ENCODE measurements at places on chromosomes 7 and 10.

DNA sequence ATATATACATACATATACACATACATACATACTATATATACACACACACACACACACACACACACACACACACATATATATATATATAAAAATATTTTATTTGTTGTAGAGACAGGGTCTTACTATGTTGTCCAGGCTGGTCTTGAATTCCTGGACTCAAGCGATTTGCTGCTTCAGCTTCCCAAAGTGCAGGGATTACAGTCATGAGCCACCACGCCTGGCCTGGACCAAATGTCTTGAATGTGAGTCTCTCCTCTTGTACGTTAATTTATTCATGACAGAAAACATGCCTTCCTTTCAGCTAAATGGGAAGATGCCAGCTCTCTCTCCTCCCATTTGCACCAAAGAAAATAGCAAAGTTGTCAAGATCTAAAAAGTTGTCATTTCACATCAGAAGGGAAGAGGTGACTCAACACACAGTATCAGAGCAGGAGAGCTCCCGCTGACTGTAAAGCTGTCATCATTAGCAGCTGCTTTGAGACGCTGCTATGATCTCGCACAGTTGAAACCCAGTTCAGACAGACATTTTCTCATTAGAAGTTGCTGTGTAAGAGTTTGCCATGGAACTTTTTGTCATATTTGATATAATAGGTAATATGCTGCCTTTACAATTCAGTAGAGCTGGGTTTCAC is 224.3 kb downstream of the SFMBT2 start:
- no peak for DNase-seq

DNA sequence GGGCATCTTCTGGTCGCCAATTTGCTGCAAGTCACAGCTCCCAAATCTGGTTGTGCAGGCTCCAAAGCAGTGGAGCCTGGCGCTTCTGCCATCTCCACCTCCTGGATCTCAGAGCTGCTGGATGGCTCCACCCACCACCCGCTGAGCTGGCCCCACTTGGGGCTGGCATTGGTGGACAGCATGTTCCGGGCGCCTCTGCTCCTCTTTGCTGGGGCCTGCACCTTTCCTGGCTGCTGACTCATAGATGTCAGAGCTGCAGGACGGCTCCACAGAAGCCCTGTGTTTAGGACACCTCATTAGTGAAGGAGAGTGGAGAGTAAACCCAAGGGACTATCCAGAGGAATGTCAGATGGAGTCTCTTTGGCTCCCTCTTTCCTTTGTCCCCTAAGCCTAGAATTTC is 27.4 kb downstream of the MAPK8 start:
- DNase-seq: no peak

DNA sequence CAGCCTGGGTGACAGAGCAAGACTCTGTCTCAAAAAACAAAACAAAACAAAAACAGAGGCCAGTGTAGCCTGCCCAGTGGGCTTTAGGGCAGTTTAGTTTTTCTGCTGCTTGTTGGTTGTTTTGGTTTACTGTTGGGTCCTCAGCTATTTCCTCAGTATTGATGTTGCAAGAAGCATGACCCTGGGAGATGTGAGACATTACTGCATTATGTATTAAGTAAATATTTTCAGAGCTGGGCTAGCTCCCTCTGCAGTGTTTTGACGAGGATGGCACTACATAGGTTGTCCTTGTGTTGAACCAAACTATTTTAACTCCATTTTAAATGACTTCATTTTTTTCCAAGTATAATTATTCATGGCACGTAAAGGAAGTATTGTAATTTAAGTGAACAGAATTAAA is 4.8 kb downstream of the AKAP9 start:
- DNase-seq: no peak

- no peak for DNase-seq
These were observed 648 bp upstream of the TMEM243 start for GRCh38 chr7:87220026-87220733.

DNA sequence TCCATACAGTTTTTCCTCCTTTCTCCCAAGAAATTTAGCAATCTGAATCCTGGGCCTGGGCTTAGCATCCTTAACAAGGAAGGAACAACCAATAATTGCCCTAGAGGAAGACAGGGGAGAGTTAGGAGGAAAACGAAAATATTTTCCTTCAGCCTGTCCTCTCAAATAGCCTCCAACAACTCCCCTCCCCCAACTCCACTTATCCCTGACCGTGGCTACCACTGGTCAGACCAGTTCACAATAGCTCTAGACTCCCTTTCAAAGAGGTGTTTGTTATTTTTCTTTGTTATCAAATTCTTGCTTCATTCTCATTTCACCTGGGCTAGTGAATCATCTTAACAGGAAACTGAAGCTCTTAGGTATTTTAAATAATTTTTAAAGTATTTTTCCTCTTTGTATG is 114.1 kb downstream of the CPED1 start:
- DNase-seq: no peak

DNA sequence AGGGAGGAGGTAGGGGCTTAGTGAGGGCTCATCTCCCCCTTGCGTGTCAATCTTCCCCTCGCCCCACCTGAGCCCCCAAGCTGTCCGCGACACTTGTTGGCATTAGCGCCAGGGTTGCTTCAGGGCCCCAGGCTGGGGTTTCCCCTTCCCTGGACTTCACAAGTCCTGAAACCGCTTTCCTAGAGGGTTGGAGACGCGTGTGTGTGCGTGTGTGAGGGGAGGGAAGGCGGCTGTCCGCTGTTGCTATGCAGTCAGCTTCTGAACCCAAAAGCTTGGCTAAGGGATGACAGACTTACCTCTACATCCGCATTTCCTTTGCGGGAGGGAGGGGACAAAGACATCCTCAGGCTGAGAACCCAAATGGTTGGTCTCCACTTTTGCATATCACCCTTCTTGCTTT is 803 bp downstream of the GOLGA7B start:
- DNase-seq: no peak

DNA sequence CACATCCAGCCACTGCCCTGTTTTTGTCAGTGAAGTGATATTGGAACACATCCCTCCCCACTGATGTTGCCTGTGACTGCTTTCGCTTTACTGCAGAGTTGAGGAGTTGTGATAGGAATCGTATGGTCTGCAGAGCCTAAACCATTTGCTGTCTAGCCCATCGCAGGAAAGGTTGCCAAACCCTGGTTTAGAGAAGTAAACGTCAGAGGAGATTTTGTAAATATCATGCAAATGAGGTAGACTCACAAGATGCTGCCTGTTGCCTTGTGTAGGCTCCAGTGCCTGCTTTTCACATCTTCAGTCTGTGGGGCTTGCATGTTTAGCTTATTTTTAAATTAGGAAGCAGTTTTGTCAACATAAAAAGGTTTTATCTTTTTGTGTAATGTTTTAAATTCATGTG is 107.1 kb downstream of the TRRAP start:
- DNase-seq: no peak

- DNase-seq: no peak
These were observed 63.5 kb downstream of the PRKAG2 start for GRCh38 chr7:151813445-151813844.

DNA sequence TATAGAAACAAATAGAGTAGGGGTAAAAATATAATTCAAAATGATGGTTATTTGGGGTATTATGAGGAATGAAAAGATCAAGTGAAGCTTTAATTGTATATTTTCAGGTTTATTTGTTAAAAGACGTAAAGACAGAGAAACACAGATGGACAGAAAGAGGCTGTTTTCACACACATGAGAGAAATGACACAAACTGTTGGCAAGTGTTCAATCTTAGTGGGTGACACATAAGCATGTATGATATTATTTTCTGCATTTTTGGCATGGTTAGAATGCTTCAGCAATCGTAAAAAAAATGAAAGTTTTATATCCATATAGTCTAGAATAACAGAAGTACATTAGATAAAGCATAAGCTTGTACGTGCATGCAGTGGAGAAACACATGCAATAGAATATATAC is 464.4 kb upstream of the AKR1E2 start:
- DNase-seq: no peak

- no peak for DNase-seq
These were observed 65.5 kb downstream of the ATAD1 start for GRCh38 chr10:87752566-87752965.

DNA sequence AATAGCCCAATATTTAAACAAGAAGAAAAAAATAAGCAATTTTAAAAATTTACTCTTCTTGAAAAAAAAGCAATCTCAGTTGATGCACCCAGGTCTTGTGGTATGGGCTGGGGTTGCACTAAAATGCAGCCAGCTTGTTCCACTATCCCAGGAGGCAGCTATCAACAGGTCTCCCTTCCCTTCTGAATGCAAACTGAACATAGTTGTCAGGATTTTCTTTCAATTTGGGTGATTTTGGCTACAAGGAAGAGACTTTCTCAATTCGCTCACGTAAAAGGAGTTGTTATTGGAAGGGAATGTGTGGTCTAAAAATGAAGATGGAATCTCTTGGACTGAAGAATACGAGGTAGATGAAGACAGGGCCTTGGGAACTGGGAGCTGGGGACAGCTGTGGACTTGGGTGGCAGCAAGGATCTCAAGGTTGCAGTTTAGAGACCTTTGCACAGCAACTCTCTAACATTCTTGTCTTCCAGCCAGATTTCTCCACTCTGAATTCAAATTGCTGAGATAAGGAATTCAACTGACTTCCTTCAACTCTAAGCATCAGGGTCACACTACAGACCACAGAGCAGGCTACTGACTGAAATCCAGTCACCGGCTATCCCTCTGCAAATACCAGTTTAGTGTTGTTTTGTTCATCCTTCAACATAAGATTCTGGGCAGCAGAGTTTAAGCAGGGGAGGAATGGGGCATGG is 3.1 kb upstream of the TMEM26 start:
- DNase-seq: no peak

GRCh38 chr10:13347500-13348156 is 465 bp downstream of the SEPHS1 start:
- DNase-seq: no peak

GRCh38 chr7:111138193-111138569 is 47.3 kb downstream of the LRRN3 start:
- peak; percentile 66 for DNase-seq

DNA sequence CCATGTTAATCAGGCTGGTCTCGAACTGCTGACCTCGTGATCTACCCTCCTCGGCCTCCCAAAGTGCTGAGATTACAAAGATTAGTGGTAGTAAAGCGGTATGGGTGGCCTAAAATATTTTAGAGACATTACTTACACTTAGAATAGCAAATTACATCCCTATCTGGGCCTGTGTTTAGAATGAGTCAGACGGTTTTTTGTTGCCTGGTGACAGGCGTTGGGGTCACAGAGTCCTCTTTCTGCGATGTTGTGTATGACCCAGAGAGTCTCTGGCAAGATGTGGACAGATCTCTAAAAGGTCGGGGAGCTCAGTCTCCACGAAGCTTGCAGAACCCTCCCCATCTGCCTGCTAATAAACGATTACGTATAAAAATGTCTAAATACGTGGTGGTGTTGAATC is 39.6 kb upstream of the PRKCQ start:
- no peak for DNase-seq

DNA sequence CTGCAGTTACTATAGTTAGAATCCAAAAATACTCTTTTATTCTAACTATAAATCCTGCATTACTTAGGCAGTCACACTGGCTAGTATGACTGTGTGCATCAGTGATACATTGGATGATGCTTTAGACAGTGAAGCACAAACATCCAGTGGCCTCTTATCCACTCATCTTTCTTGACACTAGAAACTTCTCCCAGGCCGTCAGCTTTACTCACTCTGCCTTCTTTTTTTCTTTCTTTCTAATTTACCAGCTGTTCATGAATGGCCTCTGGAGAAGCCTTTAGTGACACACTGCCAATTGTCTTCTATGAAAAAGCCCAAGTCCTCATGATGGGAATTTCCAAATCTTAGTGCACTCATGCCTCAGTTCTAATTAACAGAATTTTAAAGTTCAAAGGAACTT is 26.2 kb upstream of the C10orf90 start:
- DNase-seq: no peak

DNA sequence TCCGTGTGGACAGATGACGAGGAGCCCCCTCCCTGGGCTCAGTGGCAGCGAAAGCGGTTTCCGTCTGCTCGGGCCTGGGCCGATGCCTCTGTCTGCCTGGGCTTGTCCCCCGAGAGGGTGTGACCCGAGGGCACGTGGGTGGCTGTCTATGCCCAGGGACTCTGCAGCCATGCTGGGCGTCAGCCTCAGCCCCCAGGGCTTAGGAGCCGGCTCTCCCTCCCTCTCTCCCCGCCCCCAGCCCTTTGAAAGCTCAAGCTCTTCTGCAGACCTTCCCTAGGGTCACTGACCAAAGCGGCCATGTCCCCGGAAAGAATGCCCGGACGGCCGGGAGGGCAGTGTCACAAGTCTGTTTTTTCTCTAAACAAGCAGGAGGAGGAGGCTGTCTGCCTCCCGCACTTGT is 7.1 kb downstream of the MICALL2 start:
- DNase-seq: no peak

DNA sequence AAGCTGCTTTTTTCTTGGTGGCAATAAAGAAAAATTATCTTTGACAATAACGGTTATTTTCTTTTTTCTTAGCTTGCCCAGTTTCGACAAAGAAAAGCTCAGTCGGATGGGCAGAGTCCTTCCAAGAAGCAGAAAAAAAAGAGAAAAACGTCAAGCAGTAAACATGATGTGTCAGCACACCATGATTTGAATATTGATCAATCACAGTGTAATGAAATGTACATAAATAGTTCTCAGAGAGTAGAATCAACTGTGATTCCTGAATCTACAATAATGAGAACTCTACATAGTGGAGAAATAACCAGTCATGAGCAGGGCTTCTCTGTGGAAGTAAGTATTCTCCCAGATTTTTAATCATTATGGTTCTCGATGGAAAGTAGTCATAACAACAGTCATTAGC is 33.0 kb downstream of the AKAP9 start:
- DNase-seq: no peak

- DNase-seq: no peak
These were observed 242.8 kb downstream of the KLF6 start for GRCh38 chr10:3542185-3542611.

DNA sequence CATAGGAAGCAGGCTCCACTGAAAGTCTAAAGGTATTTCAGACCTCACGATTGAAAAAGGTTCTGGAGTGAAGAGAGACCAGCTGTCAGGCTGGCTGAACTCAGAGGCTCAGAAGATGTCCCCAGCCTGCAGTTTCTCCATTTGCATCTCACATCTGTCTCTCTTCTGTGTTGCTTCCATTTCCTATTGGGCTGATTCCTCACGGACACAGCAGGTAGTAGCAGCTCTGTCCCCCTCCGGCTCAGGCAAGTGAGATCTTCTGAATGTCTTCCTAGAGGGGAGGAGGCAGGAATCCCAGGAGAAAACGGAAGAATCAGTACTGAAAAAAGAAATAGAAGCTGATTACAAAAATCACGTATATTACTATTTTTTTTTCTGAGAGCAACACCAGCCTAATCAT is 274.1 kb upstream of the COBL start:
- DNase-seq: no peak

DNA sequence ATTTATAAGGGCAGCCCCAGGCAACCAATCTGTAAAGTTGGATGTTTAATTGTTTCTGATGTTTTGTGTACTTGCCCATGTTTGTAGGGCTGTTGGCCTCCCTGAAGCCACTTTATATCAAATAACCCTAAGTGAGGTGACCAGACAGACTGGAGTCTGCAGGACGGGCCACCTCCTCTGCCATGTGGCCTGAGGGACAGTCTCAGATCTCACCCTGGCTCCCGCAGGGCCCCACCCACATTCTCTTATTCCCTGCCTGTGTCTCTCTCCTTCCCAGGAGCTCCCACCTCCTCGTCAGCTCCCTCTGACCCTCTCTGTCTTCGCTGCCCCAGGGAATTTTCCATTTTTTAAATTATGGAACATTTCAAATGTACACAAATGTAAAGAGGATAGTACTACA is 9.5 kb upstream of the C10orf71 start:
- DNase-seq: no peak

- DNase-seq: no peak
These were observed 76.8 kb upstream of the PTER start for GRCh38 chr10:16360001-16360400.

GRCh38 chr10:109115179-109115578 is 808.1 kb downstream of the XPNPEP1 start:
- DNase-seq: no peak

- DNase-seq: no peak
These were observed 129.4 kb upstream of the SAMD8 start for GRCh38 chr10:74981831-74982633.
